Activated CD4-positive, CD25-positive, alpha-beta regulatory T cell treated with anti-CD3 and anti-CD28 coated beads, Interleukin-2, amount 50 U/mL, for 72 hours (primary cell): ENCODE measurements at places on chromosomes 3 and 15.

GRCh38 chr3:174536319-174536718 lies 322.8 kb upstream of the NAALADL2 start:
- no peak for DNase-seq

GRCh38 chr3:108208831-108209230 lies 13.4 kb downstream of the IFT57 start:
- DNase-seq: no peak

- DNase-seq: no peak
Measured at GRCh38 chr3:101010296-101010695, 17.1 kb upstream of the ABI3BP start.

GRCh38 chr3:1495466-1495865 lies 402.6 kb downstream of the CNTN6 start:
- DNase-seq: no peak

- no peak for DNase-seq
Measured at GRCh38 chr15:63519041-63519440, 14.6 kb downstream of the USP3 start.

- no peak for DNase-seq
Measured at GRCh38 chr3:142888099-142888480, 793 bp downstream of the PCOLCE2 start.

GRCh38 chr15:56767315-56767714 lies 34.0 kb upstream of the ZNF280D start:
- DNase-seq: no peak

DNA sequence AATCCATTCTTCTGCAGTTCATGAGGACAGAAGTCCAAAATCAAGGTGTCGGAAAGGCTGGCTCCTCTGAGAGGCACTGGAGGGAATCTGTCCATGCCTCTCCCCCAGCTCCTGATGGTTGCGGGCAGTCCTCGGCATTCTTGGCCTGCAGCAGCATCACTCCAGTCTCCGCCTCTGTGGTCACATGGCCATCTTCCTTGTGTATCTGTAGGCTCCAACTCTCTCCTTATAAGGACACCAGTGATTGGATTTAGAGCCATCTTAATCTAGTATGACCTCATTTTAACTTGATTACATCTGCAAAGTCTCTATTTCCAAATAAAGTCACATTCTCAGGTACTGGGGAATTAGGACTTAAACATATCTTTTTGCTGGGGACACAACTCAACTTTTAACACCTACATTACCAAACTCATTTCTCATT lies 56.0 kb upstream of the FLNB start:
- DNase-seq: no peak

GRCh38 chr3:171248426-171249111 lies 211.6 kb downstream of the TNIK start:
- DNase-seq: no peak
